ENCODE measurements at places on chromosomes 12 and 14. TPM values are rescaled to one million over a fixed set of nuclear protein-coding genes. Genes with fewer than 3 reads are reported as not detected.

The HOXC4 gene
- 3.4 TPM for total RNA-seq

The SLC17A8 gene
- 0.03 TPM for total RNA-seq

The ERBB3 gene
- 1.2 TPM for total RNA-seq

The ASCL4 gene
- not detected for total RNA-seq

The ESR2 gene
- 0.05 TPM for total RNA-seq

The KANSL2 gene
- 37.0 TPM for total RNA-seq

The SOX5 gene
- not detected for total RNA-seq

The PPP1R3E gene
- 2.8 TPM for total RNA-seq

The DCD gene
- total RNA-seq, result not detected

The STRAP gene
- 193 TPM for total RNA-seq

The CDC42BPB gene
- 81.1 TPM for total RNA-seq

The ALX1 gene
- 4.5 TPM for total RNA-seq
